Sciatic nerve (tissue), 2 donors: ENCODE measurements at places on chromosomes 2 and 18.

DNA sequence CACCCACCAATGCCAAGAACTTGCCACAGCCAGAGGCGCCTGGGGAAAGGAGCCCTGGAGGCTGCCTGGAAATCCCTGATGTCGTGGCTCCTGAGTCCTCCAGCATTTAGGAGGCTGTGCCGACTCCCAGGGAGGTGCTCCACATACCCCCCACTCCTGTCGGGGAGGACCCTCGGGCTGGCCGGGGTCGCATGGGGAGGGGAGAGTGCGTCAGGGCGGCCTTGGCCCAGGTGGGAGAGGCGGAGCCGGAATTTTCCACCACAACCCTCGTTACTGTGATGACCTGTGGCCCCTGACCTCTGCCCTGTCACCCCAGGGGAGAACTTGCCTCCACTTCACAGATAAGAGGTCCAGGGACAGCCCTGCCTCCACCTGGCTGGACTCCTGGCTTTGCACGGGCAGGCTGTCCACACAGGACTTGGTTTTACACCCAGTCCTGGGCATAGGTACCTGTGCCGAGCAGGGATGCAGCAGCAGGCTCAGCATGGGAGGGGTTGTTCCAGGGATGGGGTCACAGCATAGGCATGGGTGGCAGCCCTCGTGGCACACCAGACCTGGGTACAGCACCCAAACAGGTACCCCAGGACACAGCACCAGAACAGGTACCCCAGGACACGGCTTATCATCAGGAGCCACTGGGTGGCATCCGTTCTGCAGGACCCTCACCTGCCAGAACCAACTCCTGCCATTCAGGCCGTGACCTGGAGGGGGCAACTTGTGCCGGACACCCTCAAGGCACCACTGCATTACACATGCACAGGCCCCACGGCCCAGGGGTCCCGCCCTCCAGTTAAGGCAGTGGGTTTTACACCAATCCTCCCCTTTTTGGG, 12.3 kb upstream of the AGXT start:
- no peak for DNase-seq

DNA sequence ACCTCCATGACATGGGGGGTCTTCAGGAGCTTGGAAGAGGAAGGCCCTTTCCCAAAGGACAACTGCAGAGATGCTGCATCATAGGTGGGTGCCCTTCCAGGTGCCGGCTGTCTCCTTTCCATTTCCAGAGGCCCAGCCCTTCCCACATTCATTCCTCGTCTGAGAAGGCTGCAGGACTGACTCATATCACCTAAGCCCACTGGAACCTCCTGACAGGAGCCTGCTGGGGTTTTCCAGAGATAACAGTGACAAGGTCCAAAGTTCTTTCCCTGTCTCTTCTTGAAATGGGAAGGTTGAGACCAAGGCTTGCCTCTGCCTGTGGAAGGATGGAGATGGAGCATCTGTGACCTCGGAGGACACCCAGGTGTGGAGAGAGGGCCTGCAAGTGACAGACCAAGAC, 3.6 kb upstream of the PRSS56 start:
- no peak for DNase-seq

DNA sequence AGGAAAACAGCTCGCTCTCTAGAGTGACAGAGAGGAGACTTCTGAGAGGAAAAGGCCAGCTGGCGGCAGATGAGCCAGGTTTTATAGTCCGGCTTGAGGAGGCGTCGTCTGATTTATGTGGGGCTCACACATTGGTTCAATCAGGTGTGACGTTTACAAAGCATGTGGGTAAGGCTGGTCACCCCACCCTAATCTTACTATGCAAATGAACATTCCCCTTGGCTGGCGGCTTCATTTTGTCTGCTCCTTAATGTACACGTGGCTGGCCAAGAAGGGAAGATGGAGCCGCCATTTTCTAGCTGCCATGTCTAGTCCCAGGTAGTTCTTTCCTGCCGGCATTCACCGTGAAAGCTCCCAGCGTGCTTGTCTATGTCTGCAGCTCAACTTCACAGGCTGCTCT, 299.1 kb upstream of the SPRED2 start:
- DNase-seq, result no peak

- no peak for DNase-seq
These were observed 7.4 kb upstream of the GPR17 start for GRCh38 chr2:127638361-127639110.

- no peak for DNase-seq
These were observed 178.2 kb upstream of the PXDN start for GRCh38 chr2:1922402-1923025.

- no peak for DNase-seq
These were observed 16.0 kb upstream of the ATP8B1 start for GRCh38 chr18:57819119-57819518.

DNA sequence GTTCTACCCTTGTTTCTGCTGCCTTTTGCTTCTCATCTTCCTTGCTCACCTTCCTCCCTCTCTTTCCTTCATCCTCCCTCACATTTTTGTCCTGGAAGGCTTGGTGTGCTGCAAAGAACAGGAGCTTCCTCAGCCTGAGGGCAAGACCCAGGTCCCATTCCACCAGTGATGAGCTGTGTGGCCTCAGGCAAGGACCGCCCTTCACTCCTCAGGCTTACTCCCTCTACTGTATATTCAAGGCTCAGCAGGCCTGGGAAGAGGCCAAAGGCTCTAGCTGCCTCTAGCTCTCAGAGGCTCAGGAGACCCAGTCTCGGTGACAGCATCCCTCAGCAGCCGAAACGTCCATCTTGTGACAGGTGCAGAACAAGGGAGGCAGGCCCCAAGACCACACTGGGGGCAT, 97.5 kb downstream of the MRO start:
- DNase-seq, result no peak

- no peak for DNase-seq
These were observed 7.1 kb downstream of the ADAM17 start for GRCh38 chr2:9548506-9548905.

DNA sequence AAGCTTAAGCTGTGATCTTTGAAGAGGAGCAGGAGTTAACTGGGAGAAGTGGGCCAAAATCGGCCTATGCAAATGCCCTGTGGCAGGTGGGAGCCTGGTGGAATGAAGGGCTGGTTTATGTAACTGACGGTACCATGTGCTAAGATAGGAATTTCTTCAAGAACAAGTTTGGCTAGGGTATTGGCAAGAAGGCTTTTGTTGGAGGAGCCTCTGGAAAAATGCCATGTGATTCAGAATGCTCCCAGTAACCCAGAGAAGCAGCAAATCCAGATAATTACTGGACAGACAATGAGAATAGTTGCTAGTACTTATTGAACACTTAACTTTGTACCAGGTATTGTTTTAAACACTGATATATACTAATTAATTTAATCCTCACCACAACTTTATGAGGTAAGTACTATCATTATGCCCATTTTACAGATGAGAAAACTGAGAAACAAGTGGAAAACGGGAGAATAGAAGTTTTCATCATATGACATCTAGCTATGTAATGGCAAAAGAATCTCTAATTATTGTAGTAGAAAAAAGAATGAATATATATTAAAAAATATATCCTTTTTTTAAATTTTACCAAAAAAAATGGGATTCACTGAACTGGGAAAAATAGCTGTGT, 9.1 kb upstream of the FAM124B start:
- no peak for DNase-seq

GRCh38 chr2:57291209-57291608, 755.4 kb upstream of the VRK2 start:
- DNase-seq, result no peak

GRCh38 chr2:204542982-204543608, 2.2 kb upstream of the PARD3B start:
- DNase-seq, result no peak

DNA sequence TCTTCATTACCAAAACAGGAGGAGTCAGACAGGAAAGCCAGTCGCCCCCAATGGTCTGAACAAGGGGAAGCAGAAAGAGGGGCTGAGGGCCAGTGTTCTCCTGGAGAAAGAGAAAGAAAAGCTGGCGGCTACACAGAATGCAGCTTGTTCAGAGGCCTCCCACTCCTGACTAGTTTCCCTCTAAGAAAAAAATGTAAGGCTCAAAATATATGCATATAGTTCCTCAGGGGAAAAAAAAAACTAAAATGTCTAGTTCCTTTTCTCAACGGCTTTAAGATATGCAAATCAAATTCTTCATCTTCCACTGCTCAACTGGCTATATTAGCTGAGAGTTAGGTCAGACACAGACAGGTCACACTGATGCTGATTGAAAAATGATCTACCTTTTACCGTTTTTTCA, 18.6 kb downstream of the MBOAT2 start:
- no peak for DNase-seq

GRCh38 chr2:62705859-62706720, 577 bp downstream of the EHBP1 start:
- peak; percentile 81 for DNase-seq

- DNase-seq, result no peak
These were observed 11.6 kb downstream of the CFLAR start for GRCh38 chr2:201127570-201127969.

DNA sequence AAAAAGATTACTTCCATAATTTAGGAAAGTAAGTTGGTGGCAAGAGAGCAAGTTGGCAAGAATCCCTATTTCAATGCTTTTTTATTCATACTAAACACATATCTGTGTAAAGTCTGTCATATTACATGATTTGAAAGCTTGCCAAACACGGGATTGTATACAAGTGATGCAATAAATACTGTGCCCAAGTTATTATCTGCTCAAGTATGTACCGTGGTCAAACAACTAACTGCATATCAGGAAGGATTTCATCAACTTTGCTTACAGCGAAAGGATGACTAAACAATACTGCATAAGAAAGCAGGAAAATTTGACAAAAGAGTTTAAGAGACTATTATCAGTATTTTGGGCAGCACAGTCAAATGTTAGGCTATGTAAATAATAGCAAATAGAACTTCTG, 69.6 kb upstream of the SCN1A start:
- DNase-seq, result no peak

- no peak for DNase-seq
These were observed 120.7 kb downstream of the ATAD2B start for GRCh38 chr2:23806201-23806600.

- no peak for DNase-seq
These were observed 1.7 kb downstream of the ECEL1 start for GRCh38 chr2:232485757-232486557.

- no peak for DNase-seq
These were observed 50.6 kb downstream of the PMAIP1 start for GRCh38 chr18:59950215-59950944.

GRCh38 chr2:29322011-29322410, 206.8 kb downstream of the CLIP4 start:
- DNase-seq, result no peak

DNA sequence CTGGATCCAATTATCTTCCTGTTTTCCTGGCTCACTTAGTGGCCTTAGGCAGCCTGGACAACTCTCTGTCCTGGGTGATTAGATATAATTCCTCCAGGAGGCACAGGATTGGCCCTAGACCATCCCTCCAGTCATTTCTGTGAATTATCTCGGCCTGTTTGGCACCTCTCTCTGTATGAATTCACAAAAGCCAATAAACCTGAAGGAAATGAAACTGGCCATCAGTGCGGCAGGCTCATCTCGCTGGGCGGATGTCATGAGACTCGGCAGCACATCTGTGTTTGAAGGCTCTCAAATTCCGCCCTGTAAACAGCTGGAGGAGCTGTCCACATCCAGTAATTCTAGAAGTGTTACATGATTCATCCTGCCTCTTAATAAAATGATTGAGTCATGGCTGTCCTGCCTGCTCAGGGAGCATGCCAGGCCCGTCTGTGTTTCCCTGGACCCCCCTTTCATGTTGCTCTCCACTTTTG, 38.6 kb downstream of the ACOXL start:
- DNase-seq, result no peak

DNA sequence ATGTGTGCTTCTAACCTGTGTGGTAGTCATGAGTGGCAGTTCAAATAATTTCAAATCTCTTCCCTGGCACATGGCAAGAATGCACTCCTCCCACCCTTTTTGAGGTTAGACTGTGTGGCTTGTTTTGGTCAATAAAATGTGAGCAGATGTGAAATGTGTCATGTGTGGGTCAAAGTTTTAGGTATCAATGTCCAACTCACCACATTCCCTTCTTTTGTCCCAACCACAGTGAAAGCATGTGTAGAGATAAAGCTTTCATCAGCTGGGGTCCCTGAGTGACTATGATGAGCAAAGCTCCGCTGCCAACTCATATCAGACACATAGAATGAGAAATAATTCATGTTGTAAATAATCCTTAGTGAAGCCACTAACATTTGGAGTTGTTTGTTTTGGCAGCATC, 118.2 kb downstream of the PAX3 start:
- DNase-seq, result no peak

DNA sequence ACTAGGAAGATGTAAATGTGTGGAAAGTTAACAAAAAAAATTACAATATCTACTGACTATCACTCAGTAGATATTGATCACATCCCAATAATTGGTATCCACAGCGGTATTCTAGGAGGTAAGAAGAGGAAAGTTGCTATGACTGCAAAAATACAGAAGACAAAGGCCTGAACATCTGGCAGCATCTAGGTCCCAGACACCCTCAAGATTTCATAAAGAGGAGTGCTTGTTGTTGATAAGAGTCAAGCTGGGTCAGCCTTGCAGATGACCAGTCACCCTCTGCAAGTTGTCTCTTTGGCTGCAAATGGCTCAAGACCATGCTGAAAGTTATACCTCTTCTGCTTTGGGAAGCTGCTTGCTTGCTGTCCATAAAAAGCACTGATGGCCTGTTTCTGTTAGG, 228.4 kb upstream of the FBXO11 start:
- no peak for DNase-seq

GRCh38 chr2:86520153-86520552, 43.1 kb downstream of the CHMP3 start:
- DNase-seq, result no peak

- no peak for DNase-seq
These were observed 135.7 kb downstream of the USP34 start for GRCh38 chr2:61335187-61335586.

DNA sequence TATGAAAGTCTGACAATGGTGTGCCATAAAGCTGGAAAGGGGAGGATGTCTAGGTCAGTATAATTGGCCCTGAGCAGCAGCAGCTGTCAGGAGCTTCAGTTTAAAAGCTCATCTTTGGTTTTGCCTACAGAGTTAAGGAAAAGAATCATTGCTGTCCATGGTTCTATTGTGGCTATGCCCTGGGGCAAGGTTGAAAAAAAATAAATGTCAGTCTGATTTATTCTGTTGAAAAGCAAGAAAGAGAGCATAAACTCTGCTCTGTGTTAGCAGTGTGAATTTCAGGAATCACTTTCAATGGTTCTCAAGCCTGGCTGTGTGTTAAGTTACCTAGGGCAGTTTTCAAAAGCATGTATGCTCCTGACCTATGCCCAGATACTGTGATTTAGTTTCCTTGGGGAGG, 446.7 kb downstream of the SETBP1 start:
- no peak for DNase-seq

- no peak for DNase-seq
These were observed 11.1 kb downstream of the NDUFV2 start for GRCh38 chr18:9113468-9114149.

GRCh38 chr18:76484749-76485387, 10.2 kb downstream of the ZNF516 start:
- DNase-seq, result no peak
